Spinal cord (tissue), 10 donors: ENCODE measurements at places on chromosomes 1 and 21.

GRCh38 chr1:110337704-110338308 lies 1.4 kb upstream of the RBM15 start:
- peaks cover 30% of the 10 kb centered on the region for H3K4me1 ChIP-seq
- DNase-seq, result no peak
- H3K36me3 ChIP-seq, result peaks cover 19% of the 10 kb centered on the region
- H3K27me3 ChIP-seq, result no peaks in the 10 kb centered on the region

DNA sequence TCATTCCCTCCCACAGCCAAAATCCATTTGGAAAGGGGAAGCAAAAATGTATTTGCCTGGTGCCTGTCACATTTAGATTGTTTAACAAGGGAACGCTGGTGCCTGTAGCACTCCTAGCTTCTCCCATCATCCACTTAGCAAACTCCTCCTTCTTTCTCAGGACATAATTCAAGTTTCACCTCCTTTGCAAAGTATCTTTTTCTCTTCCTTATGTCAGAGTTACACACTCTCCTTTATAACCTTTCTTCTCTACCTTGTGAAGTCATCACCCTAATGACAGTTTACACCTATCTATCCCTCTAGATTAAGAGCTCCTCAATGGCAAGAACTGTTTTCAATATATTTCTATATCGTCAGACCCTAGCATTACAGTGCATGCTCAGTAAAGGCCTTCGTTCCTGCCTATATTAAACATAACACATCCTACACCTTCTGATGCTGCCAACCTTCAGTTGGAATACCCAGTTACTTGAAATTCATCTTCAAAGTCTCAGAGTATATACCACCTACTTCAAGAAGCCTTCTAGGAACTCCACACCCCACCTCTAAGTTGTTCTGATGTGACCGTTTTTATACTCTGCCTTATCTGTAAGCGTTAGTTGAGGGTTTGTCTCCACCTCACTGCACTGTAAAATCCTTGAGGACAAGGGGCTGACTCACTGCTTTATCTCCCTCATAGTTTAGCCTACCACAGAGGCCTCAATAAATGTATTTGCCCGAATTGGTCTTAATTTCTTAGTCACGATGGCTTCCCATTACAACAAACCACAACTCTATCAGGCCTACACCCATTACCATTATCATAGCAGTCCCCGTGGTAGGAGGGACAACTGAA lies 1.0 kb upstream of the EPS15 start:
- peaks cover 8% of the 10 kb centered on the region for H3K4me1 ChIP-seq
- no peaks in the 10 kb centered on the region for H3K36me3 ChIP-seq
- no peak overlapping the region for H3K27ac ChIP-seq
- no peaks in the 10 kb centered on the region for H3K27me3 ChIP-seq
- no peak overlapping the region for H3K4me3 ChIP-seq

DNA sequence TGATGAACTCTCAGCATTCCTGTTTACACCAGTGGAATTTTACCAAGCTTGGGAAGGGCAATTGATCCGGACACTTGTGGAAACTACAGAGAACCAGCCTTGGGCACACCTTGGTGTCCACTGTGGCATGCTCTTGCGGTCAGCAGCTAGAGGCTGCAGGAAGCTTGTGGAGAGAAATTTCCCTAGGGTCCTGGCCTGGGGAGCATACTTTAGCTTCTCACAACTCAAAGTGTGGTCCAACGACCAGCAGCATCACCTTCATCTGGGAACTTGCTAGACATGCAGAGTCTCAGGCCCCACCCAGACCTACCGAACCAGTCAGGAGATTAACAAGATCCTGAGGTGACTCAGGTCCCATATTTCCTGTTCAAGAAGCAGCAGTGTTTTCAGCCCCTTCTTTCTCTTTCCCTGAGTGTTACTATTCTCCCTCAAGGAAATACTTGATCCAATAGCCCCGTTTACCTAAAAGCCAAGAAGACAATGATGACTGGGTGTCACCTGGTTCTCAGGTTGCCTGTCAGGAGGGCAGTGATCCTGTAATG lies 55.7 kb upstream of the KCNE2 start:
- no peaks in the 10 kb centered on the region for H3K27me3 ChIP-seq
- no peaks in the 10 kb centered on the region for H3K36me3 ChIP-seq

GRCh38 chr1:63099188-63099587 lies 223.2 kb upstream of the FOXD3 start:
- H3K4me3 ChIP-seq, result no peak overlapping the region
- peaks cover 13% of the 10 kb centered on the region for H3K27me3 ChIP-seq
- H3K4me1 ChIP-seq, result no peaks in the 10 kb centered on the region

DNA sequence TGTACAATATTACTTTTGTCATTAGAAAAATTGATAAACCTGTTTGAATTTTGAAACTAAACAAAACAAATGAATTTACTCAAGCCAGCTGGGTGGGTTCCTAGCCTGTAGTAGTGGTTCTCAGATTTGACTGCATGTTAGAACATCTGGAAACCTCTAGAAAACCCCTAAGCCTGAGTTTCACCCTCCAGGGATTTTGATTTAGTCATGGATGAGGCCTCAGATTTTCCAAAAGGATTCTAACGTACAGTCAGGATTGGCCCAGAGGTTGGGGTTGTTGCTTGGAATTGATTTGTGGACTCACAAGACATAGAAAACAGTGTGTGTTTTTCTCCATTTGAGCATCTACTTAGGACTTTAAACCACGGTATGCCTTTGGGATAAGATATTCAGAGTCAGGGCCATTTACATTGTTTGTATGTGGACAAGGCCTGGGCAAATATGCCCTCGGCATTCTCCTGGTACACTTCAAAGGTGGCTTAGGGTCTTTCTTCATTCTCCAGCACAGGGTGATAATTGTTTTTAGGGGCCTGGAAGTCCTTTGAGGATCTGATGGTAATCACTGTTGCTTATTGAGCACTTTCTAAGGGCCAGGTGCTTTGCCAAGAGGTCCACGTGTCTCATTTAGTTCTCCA lies 42.6 kb downstream of the ATP5PO start:
- no peak for DNase-seq
- H3K36me3 ChIP-seq, result peaks cover 10% of the 10 kb centered on the region
- H3K4me1 ChIP-seq, result no peaks in the 10 kb centered on the region

GRCh38 chr21:45918835-45919447 lies 62.6 kb upstream of the COL6A1 start:
- H3K36me3 ChIP-seq, result peaks cover 5% of the 10 kb centered on the region
- H3K27ac ChIP-seq, result no peak overlapping the region
- peaks cover 10% of the 10 kb centered on the region for H3K4me1 ChIP-seq
- H3K4me3 ChIP-seq, result no peak overlapping the region

DNA sequence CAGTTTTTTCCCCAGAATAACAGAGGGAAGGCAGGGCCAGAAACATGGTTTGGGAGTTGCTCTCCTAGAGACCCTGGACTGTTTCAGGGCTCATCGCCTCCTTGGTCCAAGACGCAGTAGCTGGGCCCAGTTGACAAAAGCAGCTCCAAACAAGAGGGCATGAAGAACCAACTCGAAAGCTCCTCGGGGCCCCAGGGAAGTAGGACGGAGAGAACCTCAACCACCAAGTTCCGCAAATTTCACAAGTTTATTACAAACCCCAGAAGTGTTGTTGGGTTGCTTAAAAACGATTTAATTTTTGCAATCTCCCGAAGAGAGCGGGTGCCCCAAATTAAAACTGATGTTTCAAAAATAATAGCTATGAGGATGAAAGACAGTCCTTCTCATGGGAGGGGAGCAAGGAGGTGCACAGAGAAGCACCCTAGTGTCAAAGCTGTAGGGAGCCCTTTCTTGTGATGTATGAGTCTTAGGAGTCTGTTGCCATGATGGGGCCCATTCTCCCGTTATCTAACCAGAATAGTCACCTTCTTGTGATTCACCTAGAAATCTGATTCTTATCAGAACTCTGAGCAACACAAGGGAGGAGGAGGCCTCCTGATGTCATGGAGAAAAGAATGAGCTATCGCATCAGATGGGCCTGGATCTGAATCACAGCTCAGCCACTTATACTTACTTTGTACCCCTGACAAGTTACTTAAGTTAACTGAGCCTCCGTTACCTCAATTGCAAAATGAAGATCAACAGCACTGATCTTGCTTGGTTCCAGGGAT lies 165.7 kb upstream of the IRF2BP2 start:
- H3K36me3 ChIP-seq, result no peaks in the 10 kb centered on the region
- DNase-seq, result no peak
- H3K27ac ChIP-seq, result no peak overlapping the region
- peaks cover 6% of the 10 kb centered on the region for H3K27me3 ChIP-seq

GRCh38 chr1:73862355-73862754 lies 335.6 kb downstream of the LRRIQ3 start:
- no peak overlapping the region for H3K4me3 ChIP-seq
- no peaks in the 10 kb centered on the region for H3K4me1 ChIP-seq

- H3K27ac ChIP-seq, result no peak overlapping the region
- H3K27me3 ChIP-seq, result no peaks in the 10 kb centered on the region
- no peak overlapping the region for H3K4me3 ChIP-seq
- no peak for DNase-seq
- no peaks in the 10 kb centered on the region for H3K36me3 ChIP-seq
These were observed 12.6 kb downstream of the DAB1 start for GRCh38 chr1:57411262-57411661.

GRCh38 chr1:219659684-219660083 lies 46.8 kb upstream of the ZC3H11B start:
- peak; percentile 33 for DNase-seq
- no peak overlapping the region for H3K27ac ChIP-seq
- no peak overlapping the region for H3K4me3 ChIP-seq
- H3K27me3 ChIP-seq, result no peaks in the 10 kb centered on the region
- H3K36me3 ChIP-seq, result no peaks in the 10 kb centered on the region
- peaks cover 7% of the 10 kb centered on the region for H3K4me1 ChIP-seq

DNA sequence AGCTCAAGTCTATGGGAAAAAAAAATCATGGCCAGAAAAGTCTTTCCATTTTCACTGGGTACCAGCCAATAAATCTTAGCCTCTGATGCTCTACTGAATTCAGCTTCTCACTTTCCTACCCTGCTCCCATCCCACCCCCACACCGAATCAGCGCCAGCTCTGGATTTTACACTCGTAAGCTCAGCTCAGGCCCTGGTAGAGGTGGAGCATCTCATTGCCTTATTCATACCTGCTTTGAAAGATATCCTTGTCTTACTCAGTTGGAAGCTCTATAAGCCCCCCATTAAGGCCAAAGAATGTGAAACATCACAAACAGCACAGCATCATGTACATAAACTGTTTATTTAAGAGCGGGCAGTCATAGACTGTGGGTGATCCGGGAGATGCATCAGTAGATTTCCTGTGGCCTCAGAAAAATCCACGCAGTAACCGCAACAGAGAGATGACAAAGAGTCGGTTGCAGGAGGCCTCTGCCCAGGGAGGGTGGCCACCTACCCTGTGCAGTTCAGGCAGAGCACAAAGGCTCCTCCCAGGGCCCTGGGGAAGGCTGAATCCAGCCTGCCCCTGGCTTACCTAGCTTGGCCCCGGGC lies 36.4 kb upstream of the ETS2 start:
- H3K27me3 ChIP-seq, result no peaks in the 10 kb centered on the region
- H3K36me3 ChIP-seq, result no peaks in the 10 kb centered on the region
- no peak for DNase-seq
- H3K4me3 ChIP-seq, result no peak overlapping the region
- H3K27ac ChIP-seq, result no peak overlapping the region
